Small intestine (tissue), 16 donors: ENCODE measurements at places on chromosomes 2 and 18. TPM values are rescaled to one million over a fixed set of nuclear protein-coding genes. Genes with fewer than 3 reads are reported as not detected.

GRCh38 chr2:190183539-190183938 lies 121.0 kb upstream of the MSTN start:
- no peak overlapping the region for H3K4me3 ChIP-seq
- peaks cover 8% of the 10 kb centered on the region for H3K4me1 ChIP-seq
- no peaks in the 10 kb centered on the region for H3K36me3 ChIP-seq
- no peak overlapping the region for H3K27ac ChIP-seq
- no peak for DNase-seq

DNA sequence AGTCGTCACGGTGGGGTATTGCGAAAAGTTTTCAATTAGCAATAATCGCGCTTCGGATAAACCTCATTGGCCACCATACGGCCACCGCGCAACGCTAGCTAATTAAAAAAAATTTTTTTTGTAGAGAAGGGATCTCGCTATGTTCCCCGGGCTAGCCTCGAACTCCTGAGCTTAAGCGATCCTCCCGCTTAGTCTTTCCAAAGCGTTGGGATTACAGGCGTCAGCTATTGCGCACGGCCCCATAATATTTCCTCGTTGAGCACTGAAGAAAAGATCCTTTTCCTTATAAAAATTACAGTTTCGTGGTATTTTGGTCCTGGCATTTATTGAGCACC lies 759 bp upstream of the ACTR1B start:
- H3K4me1 ChIP-seq = peaks cover 7% of the 10 kb centered on the region
- H3K4me3 ChIP-seq = peak overlapping the region; percentile 58
- no peak for DNase-seq
- H3K36me3 ChIP-seq = no peaks in the 10 kb centered on the region

Gene GKN2
- polyA plus RNA-seq = 0.30 TPM

Gene EFHD1
- 1.8 TPM for polyA plus RNA-seq

Gene SF3B6
- 241 TPM for polyA plus RNA-seq

Gene KATNAL2
- 1.6 TPM for polyA plus RNA-seq
